Endothelial cell of umbilical vein (primary cell): ENCODE measurements at places on chromosomes 12 and 14.

DNA sequence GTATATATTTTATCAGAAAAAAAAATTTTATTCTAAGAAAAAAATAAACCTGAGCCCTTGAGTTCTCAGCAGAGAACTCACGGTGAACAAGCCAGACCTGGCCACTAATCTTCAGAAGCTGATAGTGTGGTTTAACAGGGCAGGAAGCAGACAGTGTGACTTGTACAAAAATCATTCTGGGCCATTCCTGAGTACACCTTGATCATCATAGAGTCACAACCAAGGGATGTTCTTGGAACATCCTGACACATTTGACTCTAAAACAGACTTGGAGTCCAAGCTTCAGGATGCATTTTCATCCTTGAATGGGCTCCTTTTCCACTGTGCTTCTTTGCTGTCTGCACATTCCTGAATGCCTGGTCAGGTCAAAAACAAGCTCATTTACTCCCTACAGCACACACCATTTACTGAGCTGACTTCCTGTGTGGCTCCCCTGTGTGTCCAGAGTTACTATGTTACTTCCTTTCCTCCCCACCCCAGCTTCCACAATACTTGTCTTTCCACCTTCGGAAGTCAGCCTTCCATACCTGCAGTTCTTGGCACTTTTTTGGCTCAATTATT is 112.0 kb downstream of the ANO6 start:
- DNase-seq, result no peak

DNA sequence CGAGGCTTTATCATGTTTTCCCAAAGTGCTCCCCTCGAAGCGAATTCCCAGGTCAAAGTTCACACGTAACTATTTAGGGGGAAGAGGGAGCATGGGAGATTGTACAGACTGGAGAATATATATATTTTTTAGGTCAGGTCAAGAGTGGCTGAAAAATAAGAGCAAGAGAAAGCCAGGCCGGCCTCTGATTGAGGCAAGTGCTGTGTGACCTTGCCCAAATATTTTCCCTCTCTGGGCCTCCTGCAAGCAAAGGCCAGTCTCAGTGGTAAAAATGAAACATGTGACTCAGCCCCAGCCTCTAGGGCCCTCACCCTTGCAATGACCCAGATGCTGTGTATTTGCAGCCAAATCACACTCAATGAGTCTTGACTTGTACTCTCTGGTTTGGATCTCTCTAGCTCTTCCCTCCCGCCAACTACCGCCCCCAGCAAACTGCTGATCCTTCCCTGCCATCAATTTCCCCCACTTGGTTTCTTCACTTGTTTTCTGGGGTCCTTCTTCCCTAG is 34.1 kb downstream of the SMUG1 start:
- DNase-seq, result no peak

- peak; percentile 42 for DNase-seq
These were observed 238.1 kb downstream of the FBXL14 start for GRCh38 chr12:1356285-1356684.

GRCh38 chr12:34394211-34395055 is 372.1 kb downstream of the ALG10 start:
- no peak for DNase-seq

GRCh38 chr12:69007101-69007854 is 74.3 kb upstream of the CPM start:
- no peak for DNase-seq

- DNase-seq, result peak; percentile 21
These were observed 84.0 kb downstream of the SYNE3 start for GRCh38 chr14:95432144-95433093.

DNA sequence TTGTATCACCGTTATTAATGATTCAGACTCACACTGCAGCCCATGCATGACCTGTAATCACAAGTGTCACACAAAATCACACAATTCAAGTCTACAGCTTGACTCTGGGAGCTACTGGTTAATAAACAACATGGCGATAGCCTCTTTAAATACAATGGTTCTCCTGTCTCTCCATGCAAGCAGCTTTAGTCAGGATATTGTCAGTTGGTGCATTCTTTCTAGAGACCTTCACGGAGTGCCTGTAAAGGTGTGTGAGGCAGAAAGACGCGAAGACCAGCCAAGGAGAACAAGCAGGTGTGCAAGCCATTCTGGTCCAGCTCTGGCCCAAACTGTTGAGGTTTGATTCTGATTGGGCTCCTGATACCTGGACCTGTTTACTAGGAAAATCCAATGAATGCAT is 40.0 kb upstream of the FOXN3 start:
- no peak for DNase-seq

DNA sequence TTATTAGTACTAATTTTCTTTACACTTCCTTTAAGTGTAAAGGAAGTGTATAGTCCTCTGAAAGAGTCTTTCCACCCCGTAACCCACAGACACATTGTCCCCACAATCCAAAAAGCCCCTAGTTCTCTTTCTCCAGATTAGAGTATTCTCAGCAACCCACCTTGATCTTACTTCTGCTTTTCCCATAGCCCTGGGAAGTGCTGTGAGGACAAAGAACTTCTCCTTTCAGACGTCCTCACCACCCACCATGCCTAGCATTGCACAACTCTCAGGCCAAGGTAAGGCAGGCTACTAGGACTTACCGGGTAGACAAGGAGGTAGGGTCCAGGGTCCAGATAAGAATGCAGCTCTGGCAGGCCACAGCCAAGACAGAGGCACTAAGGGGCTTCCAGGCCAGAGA is 7.4 kb downstream of the AAAS start:
- DNase-seq, result no peak

GRCh38 chr12:15336768-15337553 is 14.7 kb downstream of the PTPRO start:
- peak; percentile 46 for DNase-seq

- peak; percentile 99 for DNase-seq
These were observed 133.5 kb upstream of the HIF1A start for GRCh38 chr14:61561657-61562276.

DNA sequence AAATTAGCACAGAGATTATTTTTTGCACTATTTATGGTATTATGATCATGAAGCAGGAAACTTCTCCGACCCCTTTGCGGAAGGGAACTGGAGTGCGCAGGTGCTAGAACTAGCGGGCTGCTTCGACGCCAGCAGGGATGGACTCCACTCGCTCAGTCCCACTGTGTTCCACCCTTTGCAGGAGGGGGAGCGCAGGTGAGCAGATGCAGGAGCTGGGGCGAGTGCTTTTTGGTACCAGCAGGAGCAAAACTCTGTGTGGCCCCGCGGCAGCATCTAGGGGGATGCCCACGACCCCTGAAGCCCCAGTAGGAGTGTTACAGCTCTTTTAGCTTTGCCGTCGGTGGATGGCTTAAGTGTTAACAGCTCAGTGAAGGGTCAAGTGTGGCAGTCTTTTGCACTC is 113.9 kb downstream of the TMEM132D start:
- DNase-seq, result no peak

- no peak for DNase-seq
These were observed 224.3 kb upstream of the ATP2B1 start for GRCh38 chr12:89932954-89933353.

- DNase-seq, result peak; percentile 87
These were observed 86.8 kb upstream of the HIF1A start for GRCh38 chr14:61608245-61609165.

DNA sequence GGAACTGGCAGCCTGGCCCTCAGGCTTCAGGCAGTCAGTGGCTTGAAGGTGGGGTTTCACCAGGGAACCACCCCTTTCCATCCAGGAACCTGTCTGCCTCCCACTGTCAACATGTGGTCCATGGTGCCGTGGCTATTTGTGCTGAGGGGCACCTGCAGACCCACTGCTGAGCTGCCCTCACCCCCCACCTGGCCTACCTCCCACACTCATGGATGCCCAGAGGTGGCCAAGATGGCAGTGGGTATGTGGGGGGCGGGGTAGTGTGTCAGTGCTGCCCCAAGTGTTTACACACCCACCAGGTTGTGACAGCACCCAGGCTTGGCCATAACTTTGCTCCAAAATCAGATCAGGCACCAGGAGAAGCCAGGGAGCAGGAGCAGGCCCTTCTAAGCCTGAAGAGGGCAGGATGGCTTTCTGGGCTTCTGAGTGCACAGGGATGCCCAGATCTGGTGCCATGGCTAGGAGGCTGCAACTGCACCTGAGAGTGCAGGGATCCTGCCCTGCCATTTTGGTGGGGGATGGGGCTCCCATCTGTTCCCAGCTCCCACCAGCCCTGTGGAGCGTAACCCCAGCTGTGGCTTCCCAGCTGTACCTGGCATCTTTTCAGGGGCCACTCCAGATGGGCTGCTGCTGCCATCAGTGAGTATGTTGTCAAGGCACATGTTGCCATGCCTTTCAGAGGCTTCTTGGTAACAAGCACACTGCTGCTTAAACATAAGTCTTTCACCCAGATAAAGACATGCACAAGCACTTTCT is 263.9 kb downstream of the LRIG3 start:
- no peak for DNase-seq

GRCh38 chr14:67943947-67944346 is 124.4 kb downstream of the RAD51B start:
- peak; percentile 85 for DNase-seq

DNA sequence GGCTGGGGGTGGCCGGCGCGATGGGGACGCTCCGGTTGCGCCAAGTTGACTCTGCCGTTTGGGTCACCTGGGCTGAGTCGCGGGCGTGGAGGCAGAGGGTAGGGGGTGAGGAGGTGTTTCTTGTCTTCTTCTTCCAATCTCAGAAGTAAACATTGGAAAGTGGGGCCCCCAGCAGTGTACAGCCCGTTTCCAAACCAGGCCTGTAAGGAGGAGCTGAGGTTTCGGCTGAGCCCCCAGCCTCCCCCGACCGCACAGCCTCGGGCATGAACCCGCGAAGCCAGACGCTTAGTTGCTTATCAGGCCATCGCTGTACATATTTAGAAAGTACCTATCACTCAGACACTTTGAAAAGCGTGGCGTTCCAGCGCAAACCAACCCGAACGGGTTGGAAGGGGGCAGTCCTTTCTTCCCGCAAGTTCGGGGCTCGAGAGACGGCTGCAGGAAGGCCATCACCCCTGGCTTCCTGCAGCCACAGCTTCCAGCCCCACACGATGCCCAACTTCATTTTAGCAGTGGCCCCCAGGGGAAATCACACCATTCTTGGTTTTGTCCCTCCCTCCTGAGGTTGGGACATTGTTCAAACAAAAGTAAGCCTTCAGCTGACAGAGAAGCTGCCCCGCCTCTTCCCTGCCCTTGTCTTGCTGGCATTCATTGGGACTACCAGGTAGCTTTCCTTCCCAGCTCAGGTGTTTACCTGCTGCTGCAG is 164.1 kb downstream of the ZFP36L1 start:
- no peak for DNase-seq

DNA sequence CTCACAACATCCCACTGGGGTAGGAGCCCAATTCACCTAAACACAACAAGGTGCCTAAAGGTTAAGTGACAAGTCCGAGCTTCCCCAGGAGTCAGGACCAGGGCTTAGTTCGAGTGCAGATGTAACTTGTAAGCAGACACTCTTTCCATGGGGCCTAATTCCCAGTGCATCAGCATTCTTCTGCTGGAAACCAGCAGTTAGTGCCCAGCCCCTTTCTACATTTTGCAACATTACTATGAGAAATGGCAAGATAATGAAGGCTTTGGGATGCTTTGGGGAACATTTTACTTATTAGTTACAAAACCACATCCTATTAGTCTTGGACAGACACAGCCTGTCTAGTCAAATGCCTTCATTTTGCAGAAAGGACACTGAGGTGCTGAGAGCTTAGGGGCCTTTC is 179.8 kb downstream of the CALM1 start:
- no peak for DNase-seq

GRCh38 chr14:57461777-57462320 is 31.8 kb downstream of the CCDC198 start:
- no peak for DNase-seq

GRCh38 chr12:52496054-52496453 is 3.0 kb upstream of the KRT6A start:
- DNase-seq, result no peak

GRCh38 chr12:104721039-104721405 is 237.1 kb downstream of the SLC41A2 start:
- DNase-seq, result no peak

DNA sequence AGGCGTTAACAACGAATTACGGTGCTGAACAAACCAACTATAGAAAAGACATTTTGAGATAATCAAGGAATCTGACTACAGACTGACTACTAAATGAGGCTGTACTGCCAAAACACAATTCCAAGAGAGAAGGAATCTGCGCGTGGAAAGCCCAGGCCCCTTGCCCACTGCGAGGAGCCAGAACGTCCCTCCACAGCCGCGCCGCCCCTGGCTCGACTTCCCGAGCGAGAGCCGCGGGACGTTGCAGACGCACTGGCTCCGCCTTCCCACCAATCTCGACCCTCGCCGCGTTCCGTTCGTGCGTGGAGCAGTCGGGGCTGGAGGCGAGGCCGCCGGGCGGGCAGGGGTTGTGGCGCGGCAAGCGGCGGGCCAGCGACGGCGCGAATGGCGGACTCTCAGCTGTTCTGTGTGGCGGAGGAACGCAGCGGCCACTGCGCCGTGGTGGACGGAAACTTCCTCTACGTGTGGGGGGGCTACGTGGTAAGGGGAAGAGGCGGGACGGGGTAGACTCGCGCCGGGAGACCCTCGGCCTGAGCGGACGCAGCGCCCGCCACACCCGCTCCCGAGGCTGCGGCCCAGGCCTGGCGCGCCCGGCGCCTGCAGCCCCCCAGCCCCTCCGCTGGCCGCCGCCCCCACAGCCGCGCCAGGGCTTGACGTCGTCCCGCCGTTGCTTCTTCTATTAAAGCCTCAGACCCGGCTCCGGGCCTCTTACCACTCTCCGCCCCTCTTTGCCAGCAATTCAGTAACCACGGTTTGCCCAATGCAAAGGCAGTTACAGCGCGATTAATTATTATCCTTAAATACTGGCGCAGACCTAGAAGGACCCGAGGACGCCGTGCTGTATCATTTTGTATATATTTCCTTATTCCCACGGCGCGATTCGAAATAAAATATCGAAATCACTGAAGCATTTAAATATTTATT is at the start of gene KLHDC1:
TSS of gene KLHDC1 (plus strand) at position 310 of the 924 bp plus-strand sequence. CDS start at position 385, 75 bp downstream.
- DNase-seq, result peak; percentile 85

GRCh38 chr12:131166717-131167116 is 213.0 kb downstream of the ADGRD1 start:
- DNase-seq, result no peak

DNA sequence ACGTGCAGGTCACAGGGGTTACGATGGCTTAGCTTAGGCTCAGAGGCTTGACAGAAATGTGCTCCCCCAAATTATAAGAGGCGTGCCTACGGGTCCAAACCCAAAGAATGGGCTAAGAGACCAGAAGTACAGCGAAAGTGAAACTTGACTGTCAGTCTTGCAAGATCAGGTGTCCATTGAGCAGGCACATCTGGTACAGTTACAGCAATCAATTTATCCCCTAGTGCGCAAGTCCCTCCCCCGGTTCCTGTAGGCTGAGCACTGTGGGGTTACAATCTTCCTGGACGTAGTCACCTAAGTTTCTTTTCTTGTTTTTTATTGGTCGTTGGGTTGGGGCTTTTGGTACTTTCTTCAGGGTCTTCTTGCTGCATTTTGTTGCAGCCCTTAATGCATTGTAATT is 134.2 kb downstream of the UNC79 start:
- DNase-seq, result no peak
